SK-N-MC (cell line): ENCODE measurements at places on chromosomes 7 and 10.

DNA sequence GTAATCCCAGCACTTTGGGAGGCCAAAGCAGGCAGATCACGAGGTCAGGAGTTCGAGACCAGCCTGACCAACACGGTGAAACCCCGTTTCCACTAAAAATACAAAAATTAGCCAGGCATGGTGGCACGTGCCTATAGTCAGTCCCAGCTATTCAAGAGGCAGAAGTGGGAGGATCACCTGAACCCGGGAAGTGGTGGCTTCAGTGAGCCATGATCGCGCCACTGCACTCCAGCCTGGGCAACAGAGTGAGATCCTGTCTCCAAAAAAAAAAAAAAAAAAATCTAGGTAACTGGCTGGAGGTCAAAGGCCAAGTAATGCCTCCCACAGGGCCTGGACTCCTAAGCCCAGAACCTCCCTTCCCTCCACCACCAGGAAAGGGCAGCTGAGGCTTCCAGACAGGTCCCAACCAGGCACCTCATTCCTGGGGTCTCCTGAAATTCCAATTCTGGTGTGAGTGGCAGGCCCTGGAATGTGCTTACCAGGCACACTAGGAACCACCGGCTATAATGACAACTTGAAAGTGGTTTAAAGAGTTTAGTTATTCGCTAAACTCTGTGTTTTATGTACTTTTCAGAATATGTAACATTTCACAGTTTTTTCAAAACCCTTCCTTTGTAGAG lies 86.9 kb upstream of the TNRC18 start:
- no peak for DNase-seq

DNA sequence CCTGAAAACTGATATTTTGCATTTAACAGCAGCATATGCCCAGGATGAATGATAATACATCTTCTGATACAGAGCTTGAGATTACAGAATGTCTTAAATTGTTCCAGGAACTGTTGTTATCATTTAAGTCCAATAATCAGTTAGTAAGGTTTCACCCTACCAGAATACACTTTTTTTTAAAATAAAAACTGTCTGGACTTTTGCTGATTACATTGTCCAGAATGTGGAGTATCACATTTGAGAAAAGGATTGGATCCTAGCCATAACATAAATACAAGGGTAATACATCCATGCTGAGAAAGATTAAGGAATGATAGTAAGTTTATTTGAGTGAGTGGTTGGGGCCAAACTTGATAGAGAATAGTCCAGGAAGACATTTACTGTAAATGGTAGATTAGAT lies 71.0 kb downstream of the SEPTIN7 start:
- no peak for DNase-seq

- peak; percentile 71 for DNase-seq
Observed at GRCh38 chr7:107150375-107151073, 18.3 kb upstream of the HBP1 start.

GRCh38 chr10:10892290-10892875 lies 125.3 kb upstream of the CELF2 start:
- DNase-seq = no peak

GRCh38 chr7:105278973-105279687 lies 109.6 kb downstream of the SRPK2 start:
- DNase-seq = no peak

DNA sequence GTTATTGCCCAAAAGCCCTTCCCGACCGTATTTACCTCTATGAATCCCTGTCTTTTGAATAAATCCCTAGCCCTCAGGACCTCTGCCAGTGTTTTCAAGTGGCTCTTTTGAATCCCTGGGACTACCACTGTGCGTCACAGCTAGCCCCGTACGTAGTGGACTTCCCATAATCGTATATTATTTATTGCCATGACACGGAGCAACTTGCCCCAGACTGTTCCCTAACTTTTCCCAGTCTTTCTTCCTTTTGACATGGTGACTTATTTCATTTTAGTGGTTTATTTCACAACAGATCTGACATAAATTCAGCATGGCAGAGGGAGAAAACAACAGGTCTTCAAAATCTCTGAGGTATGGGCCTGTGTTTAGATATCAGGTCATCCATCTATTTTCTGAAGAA lies 318.6 kb upstream of the KLF6 start:
- no peak for DNase-seq

- no peak for DNase-seq
Observed at GRCh38 chr10:47031901-47032465, 120.8 kb downstream of the PTPN20 start.

DNA sequence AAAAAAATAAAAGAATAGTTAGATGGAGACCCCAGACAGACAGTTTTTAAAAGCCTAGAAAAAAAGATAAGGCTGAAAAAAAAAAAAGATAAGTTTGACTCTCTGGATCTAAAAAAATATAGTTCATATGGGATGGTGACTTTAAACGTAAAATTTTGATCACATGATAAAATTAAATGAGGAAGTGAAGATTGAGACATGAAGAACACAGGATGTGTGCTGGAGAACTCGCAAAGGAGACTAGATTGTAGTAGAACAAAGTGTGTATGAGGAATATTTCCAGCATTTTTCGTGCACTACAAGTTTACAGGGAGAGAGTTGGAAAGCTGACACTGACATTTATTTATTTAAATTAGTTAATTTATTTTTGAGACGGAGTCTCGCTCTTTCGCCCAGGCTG lies 286.4 kb downstream of the PRPF18 start:
- DNase-seq = no peak

GRCh38 chr7:100466653-100467605 lies 2.9 kb upstream of the SPACDR start:
- DNase-seq = no peak

DNA sequence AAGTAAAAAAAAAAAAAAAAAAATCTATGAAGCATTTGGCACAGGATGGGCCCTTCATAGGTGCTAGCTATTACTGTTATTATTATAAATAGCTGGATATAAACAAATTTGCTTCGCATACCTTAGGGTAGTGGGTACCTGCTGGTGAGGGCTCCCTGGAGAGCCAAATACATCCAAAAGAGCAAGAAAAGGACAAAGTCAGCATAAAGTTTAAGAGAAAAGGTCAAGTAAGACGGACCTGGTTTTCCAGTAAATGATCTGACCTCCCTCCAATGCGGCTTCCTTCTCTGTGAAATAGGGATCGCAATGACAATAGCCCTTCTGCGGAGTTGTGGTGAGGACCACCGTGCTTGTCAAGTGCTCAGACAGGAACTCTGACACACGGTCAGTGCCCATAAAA lies 214.5 kb downstream of the SNX10 start:
- DNase-seq = no peak

- DNase-seq = no peak
Observed at GRCh38 chr10:125157505-125157904, 2.9 kb downstream of the CTBP2 start.

DNA sequence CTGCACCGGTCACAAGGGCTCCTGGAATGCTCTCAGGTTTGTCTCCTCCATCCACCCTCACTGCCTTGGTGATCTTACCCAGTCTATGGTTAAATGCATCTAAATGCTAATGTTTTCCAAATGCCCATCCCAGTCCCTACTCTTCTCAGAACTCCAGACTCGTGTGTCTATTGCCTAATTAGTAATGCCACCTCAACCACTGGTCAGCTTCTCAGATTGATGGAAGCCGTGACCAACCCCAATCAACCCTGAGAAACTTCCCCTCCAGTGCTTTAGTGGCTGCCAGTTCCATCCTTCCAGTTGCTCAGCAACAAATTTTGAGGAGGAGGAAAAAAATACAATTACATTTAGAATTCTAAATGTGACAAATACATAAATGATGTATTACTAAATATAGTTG lies 18.6 kb downstream of the NUDCD3 start:
- DNase-seq = no peak

DNA sequence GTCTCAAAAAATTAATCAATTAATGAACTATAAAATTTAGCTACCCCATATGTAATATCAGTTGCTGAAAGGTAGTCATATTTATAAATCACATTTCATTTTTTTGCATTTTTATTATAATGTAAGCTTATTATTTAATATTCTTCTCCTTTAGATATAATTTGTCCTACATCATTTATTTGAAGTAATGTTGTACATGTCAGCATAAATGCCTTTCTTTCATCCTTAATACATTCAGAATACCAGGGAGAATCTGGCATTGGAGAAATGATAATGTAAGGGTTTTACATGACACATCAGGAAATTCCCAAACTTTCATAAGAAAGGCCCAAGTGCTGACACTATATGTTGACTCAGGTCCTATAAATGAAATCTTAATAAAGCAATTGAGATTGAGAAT lies 742.1 kb downstream of the CNTNAP2 start:
- DNase-seq = no peak

DNA sequence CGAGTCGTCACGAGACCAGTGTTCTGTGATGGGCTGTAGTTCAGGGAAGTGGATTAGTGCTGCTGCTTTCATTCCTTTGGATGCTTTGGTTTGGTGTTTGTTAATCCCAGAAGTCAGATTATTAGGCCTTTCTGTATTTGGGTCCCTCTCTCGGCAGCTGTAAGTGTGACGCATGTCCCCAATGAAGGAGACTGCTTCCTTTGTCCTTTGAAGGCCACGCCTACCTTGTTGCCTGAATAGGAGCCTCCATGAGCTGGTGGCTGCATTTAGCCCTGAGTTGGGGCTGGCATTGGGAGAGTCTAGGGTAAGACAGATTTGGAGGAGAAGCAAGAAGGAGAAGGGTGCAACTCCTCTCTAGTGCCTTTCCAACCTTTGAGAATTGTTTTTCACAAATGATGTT lies 34.5 kb downstream of the DOCK1 start:
- DNase-seq = no peak

DNA sequence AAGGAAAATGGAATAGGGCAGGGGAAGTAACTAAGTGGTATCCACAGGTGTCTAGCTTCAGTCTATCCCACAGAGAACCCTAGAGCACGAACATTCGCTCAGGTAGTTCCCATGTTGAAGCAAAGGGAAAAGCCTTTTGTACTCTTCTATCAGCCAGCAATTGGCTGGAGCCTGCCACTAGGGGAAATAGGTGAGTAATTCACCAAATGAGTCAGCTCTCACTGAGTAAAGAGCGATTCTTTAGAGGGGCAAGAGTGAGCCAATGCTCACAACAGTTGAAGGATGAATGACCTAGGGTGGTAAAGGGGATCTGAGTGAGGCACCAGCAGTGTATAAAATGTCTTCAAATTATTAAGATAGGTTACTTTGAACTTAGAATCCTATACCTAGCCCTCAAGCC lies 94.1 kb upstream of the ZNF800 start:
- DNase-seq = no peak

DNA sequence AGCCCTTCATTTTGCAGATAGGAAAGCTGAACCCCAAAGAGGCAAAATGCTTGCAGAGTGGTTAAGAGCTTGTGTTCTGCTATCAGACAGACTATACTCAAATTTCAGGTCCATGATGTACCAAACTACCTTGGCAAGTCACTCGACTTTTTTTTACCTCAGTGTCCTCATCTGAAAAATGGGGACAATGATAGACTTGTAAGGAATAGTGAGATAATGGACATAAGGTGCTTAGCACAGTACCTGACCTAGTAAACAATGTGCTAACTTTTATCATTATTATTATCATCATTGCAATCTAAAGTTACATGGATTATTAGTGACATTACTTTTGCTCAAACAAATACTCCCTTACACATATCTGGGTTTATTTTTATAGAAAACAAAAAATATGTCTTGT lies 79.4 kb upstream of the ARID5B start:
- DNase-seq = no peak

DNA sequence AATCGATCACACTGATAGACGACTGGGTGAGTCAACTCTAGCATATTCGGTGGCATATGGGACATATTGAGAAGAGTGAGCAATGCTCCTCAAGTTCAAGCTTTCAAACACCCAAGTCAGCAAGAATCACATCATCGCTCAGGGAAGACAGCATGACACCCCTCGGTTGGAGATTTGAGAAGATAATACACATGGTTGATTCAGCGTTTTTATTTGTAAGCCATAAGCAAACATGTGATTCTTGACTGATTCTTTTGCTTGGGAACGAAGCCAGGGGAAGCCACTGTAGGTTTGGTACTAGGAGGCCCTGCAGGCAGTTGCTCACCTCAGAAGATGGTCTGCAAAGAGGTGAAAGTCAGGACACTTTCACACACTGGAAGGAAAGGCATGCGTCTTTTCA lies 12.6 kb downstream of the UCMA start:
- DNase-seq = no peak

DNA sequence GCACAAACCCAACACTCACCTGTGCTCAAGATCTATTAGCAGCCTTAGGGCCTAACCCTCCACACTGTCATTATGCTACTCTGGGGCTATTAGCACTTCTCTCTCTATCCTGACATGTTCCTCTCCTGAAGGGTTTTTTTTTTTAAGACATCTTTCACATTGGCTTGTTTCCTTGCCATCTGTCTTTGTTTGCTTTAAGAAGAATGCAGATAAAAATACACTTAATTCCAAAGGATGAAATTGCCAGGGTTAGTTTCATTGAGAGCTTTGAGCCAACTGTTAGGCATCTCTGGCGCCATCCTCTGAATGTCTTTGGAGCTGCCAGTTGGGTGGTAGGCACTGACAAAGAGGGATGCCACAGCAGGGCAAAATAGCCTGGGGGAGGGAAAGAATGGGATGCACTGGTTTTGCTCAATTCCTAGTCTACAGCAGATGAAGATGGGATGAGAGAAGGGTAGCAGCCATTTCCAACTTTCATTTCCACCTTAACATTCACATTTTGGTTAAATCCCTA lies 399.2 kb downstream of the SORCS1 start:
- DNase-seq = no peak

- DNase-seq = no peak
Observed at GRCh38 chr10:3758491-3758970, 26.5 kb downstream of the KLF6 start.

- no peak for DNase-seq
Observed at GRCh38 chr10:95289921-95290421, 832 bp downstream of the PDLIM1 start.

- DNase-seq = no peak
Observed at GRCh38 chr10:76009531-76009930, 578.1 kb downstream of the LRMDA start.

DNA sequence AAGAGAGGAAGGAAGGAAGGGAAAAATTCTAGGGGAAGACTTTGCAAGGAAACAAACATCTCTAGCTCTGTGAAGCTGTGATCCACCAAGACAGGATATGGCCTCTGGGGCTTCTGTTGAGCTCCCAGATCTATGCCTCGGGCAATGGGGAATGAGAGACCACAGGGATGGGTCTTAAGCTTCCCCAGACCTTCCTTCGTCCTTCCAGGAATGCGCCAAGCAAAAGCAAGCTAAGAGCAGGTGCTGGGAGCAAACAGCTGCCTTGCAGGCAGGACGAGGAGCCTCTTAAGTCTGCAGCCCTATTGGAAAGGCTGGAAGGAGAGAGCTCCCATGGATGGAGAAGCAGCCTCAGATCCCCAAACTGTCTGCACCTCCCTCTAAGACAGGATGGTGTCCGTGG lies 21.9 kb upstream of the ELN start:
- DNase-seq = no peak
